ENCODE measurements at places on chromosomes 4 and X.

- DNase-seq, result peak; percentile 5
Observed at GRCh38 chr4:36990128-36990872, 254.2 kb upstream of the NWD2 start.

GRCh38 chr4:79869597-79870237 is 203.3 kb downstream of the ANTXR2 start:
- DNase-seq, result peak; percentile 83

DNA sequence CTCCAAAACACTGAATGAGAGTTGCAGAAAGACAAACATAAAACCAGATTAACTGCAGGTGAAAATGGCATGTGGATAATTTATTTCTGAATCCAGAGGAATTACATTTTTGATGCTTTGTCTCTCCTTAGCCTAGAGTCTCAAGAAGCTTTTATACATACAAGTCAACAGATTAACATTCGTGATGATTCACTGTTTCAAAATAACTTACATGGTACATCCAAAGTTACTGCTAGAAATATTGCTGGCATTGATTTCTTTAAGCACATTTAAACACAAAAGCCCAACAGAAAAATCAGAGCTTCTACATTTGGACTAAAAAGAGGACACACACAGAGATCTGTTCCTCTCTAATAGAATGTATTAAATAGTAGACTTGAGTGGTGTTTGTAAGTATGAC is 105.6 kb downstream of the AMELX start:
- no peak for DNase-seq

DNA sequence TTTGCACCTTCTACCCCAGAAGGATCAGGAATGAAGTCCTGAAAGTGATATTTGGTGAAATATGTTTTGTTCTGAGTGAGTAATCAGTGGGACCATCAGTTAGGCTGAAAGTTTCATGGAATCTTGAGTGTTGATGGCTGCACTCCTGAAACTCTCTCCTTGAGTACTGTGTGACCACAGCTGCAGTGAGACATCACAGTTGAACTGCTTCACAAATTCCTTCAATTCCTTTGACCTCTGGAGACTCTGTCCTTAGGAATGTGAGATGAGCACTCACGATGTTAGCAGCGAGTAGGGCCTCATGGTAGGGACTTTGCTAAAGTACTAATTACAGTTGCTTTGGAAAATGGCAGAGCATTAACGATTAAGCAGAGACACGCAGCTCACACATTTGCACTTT is 142.9 kb upstream of the SLC4A4 start:
- no peak for DNase-seq

GRCh38 chrX:154719132-154719675 is 31.7 kb downstream of the GAB3 start:
- no peak for DNase-seq

- DNase-seq, result no peak
Observed at GRCh38 chr4:74021601-74022000, 16.9 kb downstream of the CXCL3 start.

DNA sequence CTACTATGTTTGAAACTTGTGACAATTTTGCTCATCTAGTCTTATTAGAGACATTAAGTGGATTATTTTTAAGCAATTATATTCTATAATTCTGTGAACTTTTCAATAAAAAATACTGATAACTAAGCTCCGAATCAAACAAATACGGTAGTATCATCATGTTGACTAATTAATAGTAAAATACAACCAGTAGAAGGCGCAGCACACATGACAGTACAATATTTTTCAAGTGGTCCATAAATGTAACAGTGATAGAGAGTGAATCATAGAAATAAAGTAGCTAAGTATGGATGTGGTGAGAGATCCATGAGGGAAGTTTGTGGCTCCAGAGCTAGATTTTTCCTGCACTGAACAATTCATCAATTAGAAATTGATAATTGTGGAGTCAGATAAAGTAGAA is 666.2 kb downstream of the KCTD8 start:
- no peak for DNase-seq
